ENCODE measurements at places on chromosomes 3 and 15.
A peak's percentile ranks its signal among the peaks of the same experiment; 100 is the strongest.

- peaks cover 83% of the 10 kb centered on the region for H3K4me1 ChIP-seq
- H3K27ac ChIP-seq = peak overlapping the region; percentile 64
- H3K4me3 ChIP-seq = peak overlapping the region; percentile 30
- peaks cover 4% of the 10 kb centered on the region for H3K36me3 ChIP-seq
- no peaks in the 10 kb centered on the region for H3K27me3 ChIP-seq
Measured at GRCh38 chr3:61594144-61594963, 33.0 kb downstream of the PTPRG start.

- no peak for DNase-seq
- no peak overlapping the region for H3K27ac ChIP-seq
- H3K27me3 ChIP-seq = no peaks in the 10 kb centered on the region
Measured at GRCh38 chr3:170171563-170171962, 10.0 kb downstream of the PHC3 start.

DNA sequence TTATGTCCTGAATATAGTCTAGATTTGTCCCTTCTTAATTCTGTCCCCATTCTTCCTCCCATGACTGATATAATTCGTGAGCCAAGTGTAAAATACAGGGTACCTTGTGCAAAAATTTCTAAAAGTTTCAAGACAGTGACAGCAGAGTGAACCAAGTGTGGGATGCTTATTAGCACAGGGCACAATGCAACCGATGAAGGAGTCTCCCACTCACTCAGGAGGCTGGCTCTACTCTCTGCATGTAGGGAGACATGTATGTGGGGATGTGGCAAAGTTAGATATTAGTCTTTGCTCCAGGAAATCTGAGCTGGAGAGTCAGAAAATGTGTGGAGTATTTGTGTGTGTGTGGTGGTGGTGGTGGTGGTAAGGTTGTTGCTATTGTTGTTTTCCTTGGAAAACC, 305.9 kb downstream of the CHL1 start:
- no peak overlapping the region for H3K4me3 ChIP-seq
- no peaks in the 10 kb centered on the region for H3K36me3 ChIP-seq
- H3K27me3 ChIP-seq = no peaks in the 10 kb centered on the region
- H3K27ac ChIP-seq = no peak overlapping the region

DNA sequence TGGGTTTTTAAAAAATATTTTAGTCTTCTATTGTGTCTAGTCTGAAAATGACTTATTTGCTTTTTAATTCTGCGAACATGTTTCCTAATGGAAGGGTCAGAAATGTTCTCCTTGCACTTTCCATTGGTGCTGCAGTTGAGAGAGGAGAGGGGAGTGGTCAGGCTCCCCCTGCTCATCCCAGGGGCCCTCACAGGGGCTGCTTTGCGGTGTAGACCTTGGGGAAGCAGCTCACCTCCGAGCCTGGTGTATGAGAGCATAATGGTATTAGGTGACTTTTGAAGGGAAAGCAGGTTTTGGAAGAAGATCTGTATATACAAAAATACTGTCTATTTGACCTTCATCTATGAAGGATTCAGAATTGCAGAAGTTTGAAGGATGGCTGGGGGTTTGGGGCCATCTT, 28.3 kb downstream of the APBA2 start:
- no peaks in the 10 kb centered on the region for H3K4me1 ChIP-seq
- no peak overlapping the region for H3K27ac ChIP-seq
- H3K4me3 ChIP-seq = no peak overlapping the region
- H3K27me3 ChIP-seq = peaks cover 61% of the 10 kb centered on the region
- no peaks in the 10 kb centered on the region for H3K36me3 ChIP-seq

DNA sequence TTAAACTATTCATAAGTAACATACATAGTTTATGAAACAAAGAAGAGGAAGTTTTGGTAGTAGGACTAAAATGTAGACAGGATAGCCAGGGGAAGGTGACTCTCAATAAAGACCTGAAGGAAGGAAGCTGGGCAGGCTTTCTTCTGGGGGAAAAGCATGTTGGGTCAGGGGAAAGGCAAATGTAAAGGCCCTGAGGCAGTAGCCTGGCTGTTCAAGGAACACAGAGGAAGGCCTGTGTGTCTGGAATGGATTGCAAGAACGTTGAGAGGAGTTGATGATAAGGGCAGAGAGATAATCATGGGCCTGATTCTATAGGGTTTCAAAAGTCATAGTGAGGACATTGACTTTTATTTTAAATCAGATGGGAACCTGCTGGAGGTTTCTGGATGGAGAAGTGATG, 167.6 kb downstream of the SNRK start:
- DNase-seq = no peak
- no peak overlapping the region for H3K4me3 ChIP-seq
- no peaks in the 10 kb centered on the region for H3K36me3 ChIP-seq
- H3K27me3 ChIP-seq = no peaks in the 10 kb centered on the region

DNA sequence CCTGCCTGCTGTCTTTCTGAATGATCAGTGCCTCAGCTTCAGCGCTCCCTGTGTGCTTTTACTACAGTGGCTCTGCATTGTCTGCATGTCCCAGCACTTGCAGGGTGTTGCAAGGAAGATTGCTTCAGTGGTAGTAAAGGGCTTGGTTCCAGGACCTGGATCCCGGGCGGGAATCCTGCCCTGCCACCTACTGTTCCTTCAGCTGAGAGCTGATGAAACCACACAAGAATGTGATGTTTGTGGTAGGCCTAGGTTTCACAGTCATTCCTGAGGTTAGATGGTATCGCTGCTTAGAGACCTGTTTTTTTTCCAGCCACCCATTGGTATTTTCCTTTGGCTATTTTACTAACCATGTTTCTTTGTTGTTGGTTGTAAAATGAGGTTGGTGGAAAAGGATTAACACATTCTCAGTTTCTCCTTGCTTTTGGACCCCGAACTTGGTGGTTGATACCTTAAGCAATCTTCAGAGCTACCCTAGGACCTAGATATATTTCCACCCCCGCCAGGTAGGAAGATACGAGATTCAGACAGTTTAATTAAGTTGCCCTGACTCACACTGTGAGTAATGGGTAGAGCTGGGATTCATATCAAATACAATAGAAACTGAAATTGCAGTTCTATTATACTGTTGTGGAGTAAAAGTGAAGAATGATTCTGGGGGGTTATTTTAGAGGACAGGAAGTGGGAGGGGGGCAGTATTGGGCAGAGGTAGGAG, 11.4 kb downstream of the GPR87 start:
- H3K27me3 ChIP-seq = peaks cover 10% of the 10 kb centered on the region
- no peaks in the 10 kb centered on the region for H3K36me3 ChIP-seq
- no peaks in the 10 kb centered on the region for H3K4me1 ChIP-seq
- H3K4me3 ChIP-seq = no peak overlapping the region

DNA sequence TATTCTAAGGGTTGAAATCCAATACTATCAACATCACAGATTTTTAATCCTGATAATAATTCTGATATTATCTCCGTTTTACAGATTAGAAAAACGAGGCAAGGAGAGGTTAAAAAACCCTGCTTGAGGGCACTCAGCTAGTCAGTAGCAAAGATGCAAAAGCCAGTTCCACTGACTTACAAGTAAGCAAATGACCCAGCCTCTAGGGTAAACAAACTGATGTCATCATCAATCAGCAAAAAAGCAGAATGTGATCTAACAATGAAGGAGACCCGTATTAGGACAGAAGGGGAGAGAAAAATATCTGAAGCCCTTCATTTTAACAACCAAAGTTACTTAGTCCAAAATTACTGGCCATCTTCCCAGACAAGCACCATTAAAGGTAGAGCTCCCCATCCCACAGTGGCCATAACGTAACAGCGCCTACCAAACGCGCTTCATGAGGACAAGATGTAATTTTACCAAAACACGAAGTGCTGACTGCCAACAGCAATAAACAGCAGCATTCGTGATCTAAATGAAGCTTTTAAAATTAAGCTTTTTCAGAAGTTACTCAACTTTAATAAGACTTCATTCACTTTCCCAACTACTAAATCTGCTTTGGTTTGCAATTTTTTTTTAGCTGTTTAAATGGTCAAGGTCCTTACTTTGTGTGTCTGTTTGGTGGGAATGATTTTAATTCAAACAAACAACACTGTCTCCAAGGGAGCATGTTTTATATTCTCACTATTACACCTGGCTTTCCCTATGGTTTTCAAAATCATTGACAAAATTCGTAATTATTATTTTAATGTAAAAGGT, 176.6 kb downstream of the OSBPL10 start:
- DNase-seq = no peak
- H3K27ac ChIP-seq = no peak overlapping the region

DNA sequence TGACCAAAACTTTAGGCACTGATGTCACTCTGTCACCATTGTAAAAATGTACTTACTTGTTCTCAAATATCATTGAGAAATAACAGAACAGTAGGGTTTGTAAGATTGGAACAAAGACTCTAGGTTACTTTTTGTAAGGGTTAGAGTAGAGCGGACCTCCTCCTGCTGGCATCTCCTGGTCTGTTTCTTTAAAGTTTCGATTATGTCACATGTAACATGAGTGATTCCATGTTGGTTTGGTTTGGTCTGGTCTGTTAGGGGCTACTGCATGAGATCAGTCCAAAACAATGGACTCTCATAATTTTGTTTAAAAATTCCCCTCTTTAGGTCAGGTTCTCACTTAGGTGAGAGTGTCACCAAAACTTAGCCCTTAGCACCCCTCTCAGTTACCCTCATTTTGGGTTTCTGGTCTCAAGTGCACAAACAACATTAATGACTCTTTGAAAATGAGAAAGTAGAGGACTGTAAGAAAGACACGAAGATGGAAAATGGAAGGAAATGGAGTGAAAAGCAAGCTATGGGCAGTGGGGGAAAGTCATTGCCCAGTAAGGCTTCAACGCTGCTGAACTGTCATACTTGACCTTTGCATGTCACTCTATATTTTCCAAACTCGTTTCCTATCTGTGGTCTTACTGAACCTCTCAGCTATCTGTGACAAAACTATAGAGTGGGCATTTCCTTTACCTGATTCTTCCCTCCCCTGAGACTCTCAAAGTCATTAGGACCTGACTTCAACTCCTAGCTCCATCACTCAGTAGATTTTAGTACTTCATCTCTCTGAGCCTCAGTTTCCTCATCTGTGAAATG, 52.7 kb downstream of the LDHAL6B start:
- H3K27ac ChIP-seq = no peak overlapping the region
- H3K36me3 ChIP-seq = peaks cover 27% of the 10 kb centered on the region
- no peaks in the 10 kb centered on the region for H3K27me3 ChIP-seq
- DNase-seq = no peak
- H3K4me3 ChIP-seq = no peak overlapping the region

DNA sequence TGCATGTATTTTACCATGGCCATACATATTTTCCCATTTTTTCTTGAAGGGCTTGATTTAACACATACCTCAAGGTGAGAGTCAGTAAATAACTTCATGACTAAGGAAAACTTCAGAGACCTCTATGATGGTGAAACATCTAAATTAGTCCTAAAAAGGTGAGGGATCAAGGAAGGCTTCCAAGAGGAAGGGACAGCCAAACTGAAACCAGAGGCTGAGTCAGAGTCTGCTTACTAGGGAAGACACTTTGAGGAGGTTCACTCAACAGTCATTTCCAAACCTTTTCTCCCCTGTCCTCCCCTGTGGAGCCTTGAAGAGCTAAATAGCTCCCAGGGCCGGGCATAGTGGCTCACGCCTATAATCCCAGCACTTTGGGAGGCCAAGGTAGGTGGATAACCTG, 206.6 kb downstream of the SHQ1 start:
- no peaks in the 10 kb centered on the region for H3K36me3 ChIP-seq
- H3K4me3 ChIP-seq = no peak overlapping the region
- no peaks in the 10 kb centered on the region for H3K4me1 ChIP-seq

GRCh38 chr3:48222616-48223513, at the start of gene CAMP:
Gene CAMP, plus strand, starts transcription at chr3:48223495. Its CDS starts 17 bp downstream, at chr3:48223512.
- H3K4me1 ChIP-seq = no peaks in the 10 kb centered on the region
- H3K27me3 ChIP-seq = no peaks in the 10 kb centered on the region
- peak; percentile 72 for DNase-seq

DNA sequence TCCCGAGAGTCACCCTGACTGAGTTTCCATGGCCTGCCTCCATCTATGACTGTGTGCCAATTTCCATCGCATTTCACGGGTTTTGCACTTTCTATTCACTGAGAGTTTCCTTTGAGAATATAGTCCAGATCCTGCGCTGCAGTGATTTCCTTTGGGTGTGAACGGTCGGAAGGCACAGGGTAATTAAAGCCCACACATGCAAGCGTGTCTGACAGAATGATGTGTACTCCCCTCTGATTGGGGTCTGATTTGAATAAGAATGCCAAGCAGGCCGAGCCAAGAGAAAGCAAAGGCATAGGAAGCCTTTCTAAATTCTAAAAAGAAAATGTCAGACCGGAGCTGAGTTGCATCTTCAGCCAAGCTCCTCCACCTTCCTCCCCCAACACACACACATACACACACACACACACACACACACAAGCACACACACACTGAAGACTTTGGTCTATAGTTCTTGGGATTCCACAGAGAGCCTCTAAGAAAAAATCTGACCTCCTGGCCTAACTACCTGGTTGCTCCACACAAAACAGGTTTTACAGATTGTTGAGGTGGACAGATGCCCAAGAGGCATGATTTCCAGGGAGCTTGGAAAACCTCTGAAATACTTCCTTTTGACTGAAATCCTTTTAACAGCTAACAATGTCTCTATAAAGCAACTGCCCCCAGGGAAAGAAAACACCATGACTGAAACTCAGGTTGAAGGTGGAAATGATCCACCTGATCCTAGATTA, 59.7 kb upstream of the LRRN1 start:
- H3K36me3 ChIP-seq = no peaks in the 10 kb centered on the region
- H3K4me1 ChIP-seq = peaks cover 5% of the 10 kb centered on the region
- peaks cover 3% of the 10 kb centered on the region for H3K27me3 ChIP-seq
- H3K27ac ChIP-seq = no peak overlapping the region

- H3K4me1 ChIP-seq = no peaks in the 10 kb centered on the region
- no peak overlapping the region for H3K27ac ChIP-seq
- H3K27me3 ChIP-seq = no peaks in the 10 kb centered on the region
- H3K36me3 ChIP-seq = no peaks in the 10 kb centered on the region
- H3K4me3 ChIP-seq = no peak overlapping the region
- DNase-seq = no peak
Measured at GRCh38 chr3:5585085-5585484, 397.6 kb downstream of the EDEM1 start.

DNA sequence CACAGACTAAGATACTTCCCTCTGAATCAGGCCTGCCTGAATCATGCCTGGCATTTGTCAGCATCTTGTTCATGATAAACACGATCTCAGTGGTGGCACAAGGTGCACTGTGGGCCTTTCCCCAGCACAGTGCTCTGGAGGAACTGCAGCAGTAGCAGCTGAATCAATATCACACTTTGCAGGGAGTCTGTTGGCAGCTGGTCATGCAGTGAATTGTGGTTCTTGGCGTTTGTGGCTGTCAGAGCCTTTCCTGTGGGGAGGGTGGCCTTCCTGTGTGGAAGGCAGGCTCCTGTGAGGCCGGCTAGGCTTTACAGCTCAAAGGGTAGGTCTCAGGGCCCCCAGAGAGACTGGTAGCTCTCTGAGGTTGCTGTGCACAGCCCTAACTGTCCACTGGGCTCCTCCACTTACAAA, 54.4 kb upstream of the TLE3 start:
- H3K4me3 ChIP-seq = no peak overlapping the region
- no peak for DNase-seq
- H3K4me1 ChIP-seq = peaks cover 54% of the 10 kb centered on the region

- DNase-seq = no peak
- H3K36me3 ChIP-seq = no peaks in the 10 kb centered on the region
- no peaks in the 10 kb centered on the region for H3K27me3 ChIP-seq
- no peak overlapping the region for H3K4me3 ChIP-seq
- no peak overlapping the region for H3K27ac ChIP-seq
- no peaks in the 10 kb centered on the region for H3K4me1 ChIP-seq
Measured at GRCh38 chr3:25940935-25941334, 151.0 kb downstream of the OXSM start.

- no peak overlapping the region for H3K4me3 ChIP-seq
- DNase-seq = peak; percentile 34
- no peaks in the 10 kb centered on the region for H3K27me3 ChIP-seq
- H3K36me3 ChIP-seq = peaks cover 84% of the 10 kb centered on the region
Measured at GRCh38 chr3:196073255-196073753, 8.6 kb downstream of the TFRC start.

All from left ventricle myocardium inferior (tissue), 1 donor.